ENCODE measurements at places on chromosomes 16 and 17. TPM values are rescaled to one million over a fixed set of nuclear protein-coding genes. Genes with fewer than 3 reads are reported as not detected.

Gene KRT17
- not detected for total RNA-seq

Gene NUPR1
- total RNA-seq, result 0.33 TPM

Gene CACNA1H
- under 0.01 TPM for total RNA-seq

Gene TMEM92
- under 0.01 TPM for total RNA-seq

Gene HSD11B2
- total RNA-seq, result 0.10 TPM

Gene KRT31
- total RNA-seq, result not detected

Gene NOTUM
- total RNA-seq, result under 0.01 TPM

Gene SSTR5
- total RNA-seq, result 1.3 TPM

Gene HOXB3
- total RNA-seq, result 15.7 TPM

Gene PRM3
- not detected for total RNA-seq

Gene MYCBPAP
- 0.29 TPM for total RNA-seq

Gene TMEM106A
- 9.8 TPM for total RNA-seq

Gene SERPINF2
- total RNA-seq, result not detected

Gene PMFBP1
- not detected for total RNA-seq

Gene CA5A
- not detected for total RNA-seq

Data from vein endothelial cell (primary cell).